CD4-positive, alpha-beta T cell treated with Interferon alpha-2 for 1 hour (primary cell): ENCODE measurements at places on chromosomes 4 and X.

GRCh38 chr4:145782756-145783155 lies 102.8 kb downstream of the C4orf51 start:
- no peak for DNase-seq

GRCh38 chrX:68732906-68733493 lies 85.5 kb downstream of the STARD8 start:
- peak; percentile 55 for DNase-seq

- DNase-seq, result no peak
Observed at GRCh38 chr4:27759611-27760575, 899.3 kb downstream of the STIM2 start.

- no peak for DNase-seq
Observed at GRCh38 chrX:14228611-14229010, 198.9 kb upstream of the GEMIN8 start.

GRCh38 chr4:184457535-184458249 lies 16.7 kb downstream of the IRF2 start:
- DNase-seq, result peak; percentile 36

- DNase-seq, result peak; percentile 80
Observed at GRCh38 chr4:112523764-112524505, 8.0 kb upstream of the NEUROG2 start.

DNA sequence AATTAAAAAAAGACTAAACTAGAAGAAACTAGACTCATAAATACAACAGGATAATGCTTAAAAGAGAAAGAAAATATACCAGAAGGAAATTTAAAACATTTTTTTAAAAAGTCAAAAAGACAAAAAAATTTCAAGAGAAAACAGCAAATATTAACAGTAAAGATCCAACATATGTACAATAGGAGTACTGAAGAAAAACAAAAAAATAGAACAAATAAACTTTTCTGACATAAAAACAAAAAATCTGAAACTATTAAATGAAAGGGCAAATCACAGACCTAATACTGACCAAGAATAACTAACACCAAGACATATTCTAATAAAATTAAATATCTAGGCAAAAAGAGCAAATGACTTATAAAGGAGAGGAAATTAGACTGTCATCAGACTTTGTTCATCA lies 11.5 kb downstream of the DNAJB14 start:
- no peak for DNase-seq

DNA sequence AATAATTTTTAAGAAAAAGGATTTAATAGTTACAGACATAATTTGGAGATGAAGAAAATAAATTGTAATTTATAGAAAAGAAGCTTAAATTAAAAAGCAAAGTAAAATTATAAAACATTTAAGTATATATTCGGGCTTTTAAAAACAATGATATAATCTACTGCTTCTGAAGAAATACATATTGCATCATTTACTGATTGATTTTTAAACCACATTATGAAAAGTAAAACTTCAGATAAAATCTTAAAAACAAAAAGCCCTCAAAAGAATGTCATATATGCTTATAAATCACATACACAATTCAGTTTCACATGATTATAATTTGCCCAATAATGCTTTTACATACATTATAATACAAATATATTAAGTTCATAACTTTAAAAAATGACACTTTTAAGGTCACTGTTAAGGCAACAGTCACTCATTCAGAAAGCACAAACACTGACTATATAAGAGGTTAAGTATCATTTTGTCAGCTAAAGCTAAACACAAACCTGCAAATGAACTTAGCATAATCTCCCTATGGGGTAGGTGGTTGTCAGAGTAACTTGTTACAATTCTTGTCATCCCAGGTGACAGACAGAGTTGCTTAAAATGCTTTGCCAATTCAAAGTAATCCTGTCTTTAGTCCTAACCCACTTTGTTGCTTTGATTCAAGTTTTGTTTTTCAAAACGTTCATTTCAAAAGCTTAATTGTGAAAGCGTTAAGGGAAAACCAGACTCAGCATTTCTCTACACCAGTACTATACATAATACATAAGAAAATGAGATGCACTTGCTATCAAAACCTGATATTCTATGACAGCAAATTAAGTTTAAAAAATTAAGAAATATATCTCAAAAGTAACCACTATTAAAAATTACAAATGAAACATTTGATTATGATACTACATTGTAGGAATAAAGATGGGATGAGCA lies 90.6 kb upstream of the MAB21L2 start:
- no peak for DNase-seq

GRCh38 chr4:65670331-65671031 lies at the start of gene EPHA5:
Gene EPHA5, minus strand, starts transcription at chr4:65670489. Its CDS starts 747 bp downstream, at chr4:65669742.
- DNase-seq, result no peak

DNA sequence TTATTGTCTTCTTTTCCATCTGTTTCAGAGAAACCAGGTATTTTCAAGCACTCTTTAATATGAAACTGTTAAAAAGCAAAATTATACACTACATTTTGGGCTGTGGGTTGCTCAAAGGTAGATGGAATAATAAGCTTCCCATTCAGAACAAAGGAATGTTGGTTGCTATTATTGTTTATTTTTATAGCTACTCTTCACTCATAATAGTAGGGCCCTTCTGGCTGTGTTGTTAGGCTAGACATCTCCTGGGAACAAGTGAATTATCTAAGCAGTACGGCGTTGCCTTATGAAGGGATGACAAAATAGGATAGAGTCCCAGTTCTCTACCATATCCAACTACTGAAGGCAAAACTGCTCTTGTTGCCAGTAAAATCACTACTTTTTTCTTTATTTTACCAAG lies 34.2 kb downstream of the TENM3 start:
- DNase-seq, result no peak

DNA sequence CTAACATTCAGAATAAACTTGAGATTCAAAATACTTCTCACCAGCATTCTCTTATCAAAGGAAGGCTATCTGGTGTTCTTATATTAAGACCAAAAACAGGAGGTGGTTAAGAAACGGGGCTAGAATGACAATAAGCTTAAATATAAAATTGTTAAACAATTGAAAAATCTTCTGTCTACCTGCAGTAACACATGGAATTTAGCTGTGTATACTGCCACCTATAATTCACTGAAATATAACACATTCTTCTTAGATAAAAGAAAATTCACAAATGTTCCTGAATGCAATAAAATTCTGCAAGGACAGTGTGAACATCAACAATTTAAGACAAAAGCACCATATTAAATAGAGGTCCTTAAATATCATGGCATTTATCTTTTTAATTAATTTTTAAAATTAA lies 11.5 kb upstream of the PCDH10 start:
- DNase-seq, result no peak

DNA sequence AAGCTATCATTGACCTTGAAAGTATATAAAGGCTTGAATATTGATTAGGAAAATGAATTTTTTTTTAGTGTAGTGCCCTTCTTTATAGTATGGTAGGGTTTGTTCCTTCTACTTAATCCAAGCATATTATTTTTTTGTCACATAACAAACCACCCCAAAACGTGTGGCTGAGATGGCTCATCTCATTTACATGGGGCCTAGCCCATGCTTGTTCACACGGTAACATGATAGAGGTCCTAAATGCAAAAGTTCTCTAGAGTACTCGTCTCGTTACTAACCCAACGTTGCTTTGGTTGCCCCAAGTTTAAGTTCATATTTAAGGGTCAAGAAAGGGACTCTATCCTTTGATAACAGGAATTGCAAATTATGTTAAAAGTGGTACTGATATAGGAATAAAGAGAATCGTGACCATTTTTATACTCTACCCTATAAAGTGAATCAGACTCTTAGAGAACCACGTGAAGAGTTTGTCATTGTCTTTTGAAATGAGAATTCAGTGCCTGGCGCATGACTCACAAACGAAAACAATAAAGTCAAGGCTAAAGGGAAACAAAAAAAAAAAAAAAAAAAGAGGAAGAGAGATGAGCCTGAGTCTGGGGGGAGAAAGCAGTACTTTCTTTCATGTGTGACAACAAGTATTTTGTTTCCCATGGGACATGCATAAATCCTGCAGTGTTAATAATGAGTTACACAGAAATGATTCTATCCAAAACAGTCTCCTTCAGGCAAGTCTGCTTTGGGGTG lies 402.8 kb upstream of the NWD2 start:
- no peak for DNase-seq

DNA sequence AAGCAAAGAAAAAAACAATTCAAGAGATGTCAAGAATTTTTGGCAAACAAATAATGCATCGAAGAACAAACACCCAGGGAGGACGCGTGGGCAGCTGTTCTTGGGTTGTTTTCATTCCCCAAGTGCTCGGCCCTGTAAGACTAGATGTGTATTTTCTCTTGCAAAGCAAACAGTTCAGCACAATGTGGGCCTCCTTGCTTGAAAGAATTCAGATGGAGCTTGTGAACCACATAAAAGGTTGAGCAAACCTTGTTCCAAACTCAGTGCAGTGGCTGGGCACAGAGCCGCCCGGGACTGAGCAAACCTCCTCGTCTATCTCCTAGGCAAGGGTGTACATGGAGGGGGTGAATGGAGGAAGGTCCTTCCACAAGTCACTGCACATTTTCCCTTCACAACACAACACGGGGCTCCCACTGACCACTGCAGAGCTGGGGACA lies 82.4 kb downstream of the HTRA3 start:
- DNase-seq, result no peak

GRCh38 chrX:153628665-153629064 lies 18.3 kb upstream of the DUSP9 start:
- DNase-seq, result no peak

DNA sequence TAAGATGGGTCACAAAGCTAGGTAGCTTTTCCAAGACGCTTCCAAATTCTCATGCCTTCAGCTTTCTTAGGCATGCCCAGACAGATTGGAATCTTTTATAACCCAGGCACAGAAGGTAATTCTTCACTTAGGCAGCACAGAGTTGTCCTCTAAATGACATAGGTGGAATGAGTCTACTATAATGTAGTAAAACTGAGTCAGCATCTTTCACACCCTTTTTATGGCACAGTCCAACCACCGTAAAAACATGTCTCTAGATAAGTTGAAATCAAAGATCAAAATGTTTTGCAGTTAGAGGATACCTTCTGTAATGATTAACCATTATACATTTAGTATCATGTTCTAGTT lies 128.4 kb upstream of the FAT1 start:
- DNase-seq, result no peak

DNA sequence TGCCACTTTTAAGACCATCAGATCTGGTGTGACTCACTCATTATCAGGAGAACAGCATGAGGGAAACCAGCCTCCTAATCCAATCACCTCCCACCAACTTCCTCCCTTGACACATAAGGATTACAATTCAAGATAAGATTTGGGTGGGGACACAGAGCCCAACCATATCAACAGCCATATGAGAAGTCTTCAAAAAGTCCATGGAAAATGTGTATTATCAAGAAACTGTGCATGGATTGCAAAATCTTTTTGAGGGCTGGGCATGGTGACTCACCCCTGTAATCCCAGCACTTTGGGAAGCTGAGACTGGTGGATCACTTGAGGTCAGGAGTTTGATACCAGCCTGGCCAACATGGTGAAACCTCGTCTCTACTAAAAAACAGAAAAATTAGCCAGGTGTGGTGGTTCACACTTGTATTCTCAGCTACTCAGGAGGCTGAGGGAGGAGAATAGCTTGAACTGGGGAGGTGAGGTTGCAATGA lies 17.8 kb upstream of the RPL39 start:
- no peak for DNase-seq

DNA sequence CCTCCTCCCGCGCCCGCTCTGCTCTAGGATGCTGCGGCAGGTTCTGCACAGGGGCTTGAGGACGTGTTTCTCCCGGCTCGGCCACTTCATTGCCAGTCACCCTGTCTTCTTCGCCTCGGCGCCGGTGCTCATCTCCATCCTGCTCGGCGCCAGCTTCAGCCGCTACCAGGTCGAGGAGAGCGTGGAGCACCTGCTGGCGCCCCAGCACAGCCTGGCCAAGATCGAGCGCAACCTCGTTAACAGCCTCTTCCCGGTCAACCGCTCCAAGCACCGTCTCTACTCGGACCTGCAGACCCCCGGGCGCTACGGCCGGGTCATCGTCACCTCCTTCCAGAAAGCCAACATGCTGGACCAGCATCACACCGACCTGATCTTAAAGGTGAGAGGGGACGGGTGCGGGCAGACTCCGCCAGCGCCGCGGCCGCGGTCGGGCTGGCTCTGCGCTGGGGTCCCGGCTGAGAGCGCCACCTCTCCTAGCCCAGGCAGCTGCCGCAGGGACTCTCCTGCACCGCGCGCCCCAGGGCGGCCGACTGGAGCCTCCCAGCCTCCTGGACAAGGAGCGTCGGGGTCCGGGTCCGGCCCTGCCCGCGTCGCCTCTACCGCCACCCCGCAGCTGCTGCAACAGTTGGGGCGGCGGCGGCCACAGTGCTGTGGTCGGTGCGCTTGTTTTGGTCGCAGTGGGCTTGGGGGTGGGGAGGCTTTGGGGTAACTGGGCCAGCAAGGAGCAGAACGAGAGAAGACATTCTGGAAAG lies at the start of gene PTCHD1:
TSS of gene PTCHD1 (plus strand) at position 2 of the 752 bp plus-strand sequence. CDS start at position 29, 27 bp downstream.
- DNase-seq, result no peak

- no peak for DNase-seq
Observed at GRCh38 chr4:128648021-128648420, 161.5 kb upstream of the JADE1 start.

DNA sequence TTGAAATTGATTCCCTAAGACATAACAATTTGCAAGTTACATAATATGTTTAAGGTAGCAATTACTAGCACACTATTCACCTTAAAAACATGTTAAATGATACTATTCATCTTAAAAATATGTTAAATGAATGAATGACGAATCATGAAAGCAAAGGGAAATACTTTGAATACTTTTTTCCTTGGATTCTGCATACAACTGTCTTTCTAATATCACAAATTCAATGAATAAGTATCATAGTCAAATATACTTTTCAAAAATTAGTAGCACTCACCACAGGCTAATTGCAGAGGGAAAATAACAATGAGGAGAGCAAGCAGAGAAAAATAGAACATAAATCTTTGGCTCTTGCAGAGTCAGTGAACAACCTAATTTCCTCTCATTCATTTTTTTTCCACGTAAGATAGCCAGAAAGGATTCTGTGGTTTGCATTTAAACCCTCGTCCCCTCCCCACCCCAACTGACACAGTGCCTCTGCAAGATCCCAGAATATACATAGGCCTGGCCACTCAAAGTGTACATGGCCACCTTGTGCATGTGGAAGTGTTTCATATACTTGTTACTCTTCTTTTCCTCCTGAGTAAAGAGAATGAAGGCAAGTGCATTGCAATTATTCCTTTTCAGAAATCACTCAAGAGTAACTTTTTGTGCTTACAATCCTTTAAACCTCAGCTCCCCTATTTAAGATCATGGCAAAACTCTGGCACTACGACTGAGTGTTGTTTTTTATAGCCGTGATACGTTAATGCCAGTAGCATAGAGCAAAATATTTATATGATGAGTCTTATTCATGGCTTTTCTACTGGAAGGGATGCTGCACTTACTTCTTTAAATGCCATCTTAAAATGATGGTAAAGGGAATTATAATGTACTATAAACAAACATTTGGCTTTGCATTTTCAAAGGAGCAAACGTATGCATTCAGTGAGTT lies 236.4 kb downstream of the PDGFC start:
- DNase-seq, result no peak

DNA sequence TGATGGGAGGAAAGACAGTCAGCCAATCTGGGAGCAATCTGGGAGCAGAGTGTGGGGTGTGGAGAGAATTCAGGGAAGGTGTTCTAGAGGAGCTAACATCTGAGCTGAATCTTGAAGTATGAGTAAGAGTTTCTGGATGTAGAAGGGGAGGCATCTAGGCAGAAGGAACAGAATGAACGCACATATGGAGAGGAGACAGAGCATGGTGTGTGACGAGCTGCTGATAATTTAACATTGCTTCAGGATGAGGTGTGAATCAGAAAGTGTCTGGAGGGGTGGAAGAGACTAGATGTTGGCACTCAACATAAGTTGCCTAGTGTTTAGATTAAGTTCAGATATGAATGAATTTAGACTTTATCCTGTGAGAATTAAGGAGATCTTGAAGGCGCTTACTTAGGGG lies 58.9 kb downstream of the CPE start:
- DNase-seq, result no peak
